ENCODE measurements at places on chromosomes 7 and 10.

DNA sequence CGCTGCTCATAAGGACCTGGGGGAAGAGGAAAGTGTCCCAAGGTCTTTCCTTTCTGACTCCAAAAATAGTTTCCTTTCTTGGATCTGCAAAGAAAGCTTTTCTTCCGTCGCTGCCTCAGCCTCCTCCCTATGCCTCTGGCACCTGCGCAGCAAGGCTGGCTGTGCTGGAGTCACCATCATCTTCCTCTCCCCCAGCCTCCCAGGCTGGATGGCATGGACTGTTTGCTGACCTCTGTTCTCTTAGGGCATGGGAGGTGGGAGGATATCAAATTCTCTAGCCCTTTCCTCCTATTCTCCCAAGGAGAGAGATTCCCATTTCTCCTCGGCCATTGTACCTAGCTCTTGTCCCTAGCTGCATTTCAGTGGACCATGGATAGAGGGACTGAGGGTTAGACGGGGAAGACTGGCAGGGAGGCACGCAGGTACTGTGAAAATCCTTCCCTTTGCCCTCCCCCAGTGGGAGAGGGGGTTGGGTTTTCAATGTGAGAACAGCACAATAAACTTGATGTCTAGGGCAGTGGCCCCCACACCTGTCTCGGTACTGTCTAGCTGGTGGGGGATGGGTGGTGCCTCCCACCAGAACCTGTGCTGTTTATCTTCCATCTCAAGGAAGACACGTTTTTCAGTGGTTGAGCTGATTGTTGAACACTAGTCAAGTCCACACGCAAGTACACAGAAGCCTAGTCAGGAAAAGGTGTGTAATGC lies 2.6 kb downstream of the PPP1R35 start:
- no peak for DNase-seq

DNA sequence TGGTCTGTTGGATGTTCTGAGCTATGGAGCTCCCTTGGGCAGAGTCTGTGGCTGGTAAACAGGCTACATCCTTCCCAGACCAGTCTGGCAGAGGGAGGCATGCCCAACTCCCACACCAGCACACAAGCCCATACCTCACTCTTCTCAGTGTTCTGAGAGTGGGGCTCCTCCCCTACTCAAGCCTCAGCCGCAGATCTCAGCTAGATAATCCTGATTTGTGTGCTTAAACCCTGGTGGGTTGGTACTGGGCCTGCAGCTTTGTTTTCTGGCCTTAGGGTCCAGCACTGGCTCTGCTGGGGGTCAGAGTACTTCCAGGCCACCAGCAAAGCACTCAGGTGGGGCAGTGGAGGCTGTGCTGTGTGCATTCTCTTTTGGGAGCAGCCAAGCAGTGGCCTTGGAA lies 70.4 kb downstream of the MGAM2 start:
- no peak for DNase-seq

DNA sequence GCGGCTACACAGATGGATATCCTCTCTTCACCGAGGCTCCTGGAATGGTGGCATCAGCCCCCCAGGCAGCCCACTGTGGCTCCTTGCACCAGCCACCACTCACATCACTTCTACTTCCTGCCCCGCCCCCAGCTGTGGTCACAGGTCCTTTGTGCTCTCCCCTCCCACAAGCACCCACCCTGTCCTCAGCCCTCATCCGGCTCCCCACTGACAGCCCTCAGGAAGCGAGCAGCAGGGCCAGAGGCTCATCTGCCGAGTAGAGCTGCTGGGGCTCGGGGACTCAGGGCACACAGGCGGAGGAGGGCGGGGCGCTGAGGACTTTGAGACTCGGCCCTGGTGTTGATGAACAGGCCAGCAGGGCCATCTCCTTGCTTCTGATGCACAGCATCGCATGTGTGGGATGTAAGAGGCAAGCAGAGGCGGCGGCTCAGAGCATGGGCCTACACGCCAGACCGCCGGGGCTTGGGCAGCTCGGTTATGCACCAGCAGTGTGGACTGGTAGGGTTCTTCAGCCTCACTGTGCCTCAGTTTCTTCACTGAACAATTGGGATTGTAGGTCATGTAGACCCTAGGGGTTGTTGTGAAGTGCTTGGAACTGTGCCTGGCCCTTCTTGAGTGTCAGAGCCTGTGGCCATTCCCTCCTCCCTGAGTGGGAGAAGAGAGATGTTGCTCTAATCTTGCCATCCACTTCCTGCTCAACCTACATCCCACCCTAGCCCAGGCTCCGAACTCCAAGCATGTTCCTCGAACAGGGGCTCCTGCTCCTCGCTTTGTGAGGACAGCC lies at the start of gene PRF1:
TSS of gene PRF1 (minus strand) at position 77 of the 784 bp plus-strand sequence. CDS start 1,839 bp downstream, outside the sequence.
- no peak for DNase-seq

- no peak for DNase-seq
These were observed 117.0 kb upstream of the AHR start for GRCh38 chr7:17181482-17181881.

GRCh38 chr7:53351681-53352080 lies 316.2 kb downstream of the POM121L12 start:
- DNase-seq = no peak

- no peak for DNase-seq
These were observed 16.9 kb upstream of the ANKRD1 start for GRCh38 chr10:90937645-90938258.

DNA sequence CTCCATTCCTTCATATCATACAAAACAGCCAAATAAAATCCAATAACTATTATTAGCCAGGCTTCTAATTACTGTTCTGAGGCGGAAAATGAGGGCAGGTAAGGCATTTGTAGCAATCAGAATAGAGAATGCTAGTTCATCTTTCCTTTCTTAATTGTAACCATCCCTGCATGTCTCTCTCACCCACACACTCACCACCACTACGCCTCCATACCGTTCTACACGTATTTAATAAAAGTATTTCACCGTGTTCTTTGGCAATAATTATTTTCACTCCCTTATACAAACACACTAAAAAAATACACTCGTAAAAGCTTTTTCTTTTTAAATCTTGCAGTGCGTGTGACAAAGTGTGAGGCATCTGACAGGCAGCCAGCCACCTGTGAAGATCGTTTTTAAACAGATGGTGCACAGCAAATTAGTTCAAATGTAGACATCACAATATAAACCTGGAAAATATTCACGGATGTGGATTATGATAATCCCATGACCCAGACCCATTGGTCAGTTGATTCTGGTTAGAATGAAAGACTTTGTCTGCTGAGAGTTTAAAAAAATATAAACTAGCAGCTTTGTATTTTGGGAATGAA lies 653.6 kb downstream of the REEP3 start:
- no peak for DNase-seq

Data from pons (tissue), 1 donor.